Muscle of back (tissue), 13 donors: ENCODE measurements at places on chromosomes 3 and 15.

GRCh38 chr3:157475921-157476414 lies 27.2 kb downstream of the VEPH1 start:
- DNase-seq = no peak

DNA sequence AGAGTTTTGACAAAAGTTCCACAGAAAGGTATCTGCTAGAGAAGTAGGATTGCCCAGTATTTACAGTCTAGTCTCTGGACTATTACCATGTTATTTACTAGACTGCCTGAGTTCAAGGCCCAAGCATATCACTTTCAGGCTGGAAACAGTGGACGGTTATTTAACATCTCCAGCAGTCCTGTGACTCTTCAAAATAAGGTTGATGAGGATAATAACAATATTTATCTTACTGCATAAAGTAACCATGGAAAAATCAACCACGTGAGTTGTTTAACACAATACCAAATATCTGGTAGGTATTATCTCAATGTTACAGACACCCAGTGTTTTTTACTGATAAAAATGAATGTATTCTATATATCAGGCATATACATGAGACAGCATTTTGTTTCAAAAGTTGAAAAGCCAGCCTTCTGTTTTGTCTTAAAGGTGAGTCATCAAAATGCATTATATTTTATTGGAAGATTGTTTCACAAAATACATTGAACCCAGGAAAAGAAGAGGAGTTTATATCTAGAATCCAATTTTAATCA lies 535.8 kb downstream of the TBL1XR1 start:
- no peak for DNase-seq

DNA sequence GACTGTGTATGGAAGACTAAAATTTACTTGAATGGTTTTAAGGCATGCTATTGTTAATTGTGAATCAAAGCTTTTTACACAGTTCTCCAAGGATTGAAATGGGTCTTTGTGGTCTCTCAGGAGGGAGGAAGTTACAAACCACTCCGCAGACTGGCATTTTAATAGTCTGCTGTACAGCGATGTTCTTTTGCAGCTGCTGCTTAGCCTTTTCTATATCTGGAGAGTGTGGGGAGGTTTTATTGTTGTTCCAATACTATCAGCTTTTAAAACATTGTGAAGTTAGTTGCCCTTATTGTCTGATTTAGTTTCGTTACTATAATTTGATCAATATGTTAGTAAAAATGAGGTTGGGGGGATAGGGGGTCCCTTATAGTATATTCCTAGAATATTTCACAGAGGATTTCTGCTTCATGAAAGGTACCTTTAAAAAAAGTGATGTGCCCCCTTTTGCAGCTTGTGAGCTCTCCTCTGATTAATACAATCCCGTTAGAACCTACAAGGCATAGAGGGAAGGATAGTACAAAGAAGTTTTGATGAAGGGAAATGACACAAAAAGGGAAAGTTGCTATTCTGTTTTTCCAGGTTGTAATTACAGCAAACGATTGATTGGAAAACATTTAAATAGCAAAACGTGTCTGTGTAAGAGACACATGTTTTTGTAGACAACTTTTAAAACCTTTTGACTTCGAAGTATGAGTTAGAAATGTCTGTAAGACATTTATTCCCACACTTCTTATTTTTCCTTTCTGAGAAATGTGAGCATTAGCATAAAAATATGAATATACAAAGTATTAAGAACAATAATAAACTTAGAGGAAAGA lies 158.3 kb upstream of the CGNL1 start:
- no peak for DNase-seq

DNA sequence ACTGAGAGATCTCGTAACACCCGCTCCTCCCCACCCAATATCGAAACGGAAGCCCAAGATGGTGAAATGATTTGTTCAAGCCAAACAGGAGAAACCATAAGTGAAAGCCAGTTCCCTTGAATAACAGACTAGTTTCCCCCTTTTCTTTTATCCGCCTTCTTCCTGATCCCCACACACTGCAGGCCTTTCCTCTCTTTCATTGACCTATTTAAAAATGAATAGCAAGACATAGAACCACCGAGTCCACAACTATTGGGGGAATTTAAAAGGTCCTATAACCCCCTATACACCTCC lies 382 bp upstream of the COX17 start:
- no peak for DNase-seq

GRCh38 chr3:23302271-23302670 lies 99.1 kb downstream of the UBE2E2 start:
- no peak for DNase-seq

GRCh38 chr3:15064299-15064834 lies 748 bp downstream of the MRPS25 start:
- DNase-seq = no peak

DNA sequence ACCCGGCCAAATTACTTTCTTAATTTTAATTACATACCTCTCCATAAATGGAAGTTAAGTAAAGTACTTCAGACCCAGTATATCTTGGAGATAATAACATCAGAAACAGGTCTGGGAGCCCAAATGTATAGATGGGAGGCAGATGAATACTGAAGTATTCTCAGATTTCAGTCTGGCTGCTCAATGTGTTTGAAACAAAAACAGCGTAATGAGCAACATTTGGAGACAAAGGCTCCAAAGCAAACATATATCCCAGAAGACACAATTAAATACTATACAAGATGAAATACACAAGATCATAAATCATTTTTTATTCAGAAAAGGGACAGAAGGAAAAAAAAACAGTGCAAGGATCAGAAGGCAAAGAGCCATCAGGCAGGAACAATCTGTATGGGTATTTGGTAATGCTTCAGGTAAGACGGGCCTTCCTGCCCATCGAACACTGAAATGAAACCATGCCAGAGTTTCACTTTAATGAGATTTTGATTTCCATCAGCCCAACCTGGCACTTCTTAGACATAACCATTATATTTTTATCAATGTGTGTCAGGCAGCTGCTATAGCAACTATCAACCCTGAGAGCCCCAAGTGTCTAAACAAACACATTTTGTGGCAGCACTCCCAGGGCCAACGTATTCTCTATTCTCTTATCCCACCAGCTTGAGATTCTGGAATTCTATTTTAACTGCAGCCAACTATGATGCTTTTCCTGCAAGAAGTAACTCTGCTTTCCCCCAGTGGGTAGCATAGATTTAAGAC lies 210.8 kb downstream of the STT3B start:
- peak; percentile 53 for DNase-seq

GRCh38 chr3:112143251-112143650 lies 10.2 kb upstream of the GCSAM start:
- DNase-seq = no peak

DNA sequence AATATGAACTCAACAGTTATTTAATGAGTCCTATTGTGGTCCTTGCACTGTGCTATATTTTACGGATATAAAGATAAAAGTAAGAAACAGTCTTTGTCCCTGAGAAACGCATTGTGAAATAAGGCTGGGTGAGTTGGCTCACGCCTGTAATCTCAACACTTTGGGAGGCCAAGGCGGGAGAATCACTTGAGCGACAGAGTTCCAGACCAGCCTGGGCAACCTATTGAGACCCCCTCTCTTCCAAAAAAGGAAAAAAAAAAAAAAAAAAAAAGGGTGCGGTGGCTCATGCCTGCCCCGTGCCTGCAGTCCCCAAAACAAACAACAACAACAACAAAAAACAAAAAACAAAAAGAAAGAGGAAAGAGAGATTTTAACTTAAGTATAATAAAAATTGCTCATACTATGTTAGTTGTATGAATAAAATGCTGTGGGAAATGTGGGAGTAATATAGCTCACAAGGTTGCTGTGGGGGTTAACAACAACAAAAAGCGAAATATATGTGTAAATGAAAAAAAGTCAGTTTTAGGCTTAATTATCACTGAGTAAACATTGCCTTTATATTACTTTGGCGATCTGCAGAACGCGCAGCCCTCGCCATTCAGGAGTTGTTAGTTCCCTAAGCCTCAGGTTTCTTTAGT lies 461 bp upstream of the FNDC3B start:
- peak; percentile 60 for DNase-seq

DNA sequence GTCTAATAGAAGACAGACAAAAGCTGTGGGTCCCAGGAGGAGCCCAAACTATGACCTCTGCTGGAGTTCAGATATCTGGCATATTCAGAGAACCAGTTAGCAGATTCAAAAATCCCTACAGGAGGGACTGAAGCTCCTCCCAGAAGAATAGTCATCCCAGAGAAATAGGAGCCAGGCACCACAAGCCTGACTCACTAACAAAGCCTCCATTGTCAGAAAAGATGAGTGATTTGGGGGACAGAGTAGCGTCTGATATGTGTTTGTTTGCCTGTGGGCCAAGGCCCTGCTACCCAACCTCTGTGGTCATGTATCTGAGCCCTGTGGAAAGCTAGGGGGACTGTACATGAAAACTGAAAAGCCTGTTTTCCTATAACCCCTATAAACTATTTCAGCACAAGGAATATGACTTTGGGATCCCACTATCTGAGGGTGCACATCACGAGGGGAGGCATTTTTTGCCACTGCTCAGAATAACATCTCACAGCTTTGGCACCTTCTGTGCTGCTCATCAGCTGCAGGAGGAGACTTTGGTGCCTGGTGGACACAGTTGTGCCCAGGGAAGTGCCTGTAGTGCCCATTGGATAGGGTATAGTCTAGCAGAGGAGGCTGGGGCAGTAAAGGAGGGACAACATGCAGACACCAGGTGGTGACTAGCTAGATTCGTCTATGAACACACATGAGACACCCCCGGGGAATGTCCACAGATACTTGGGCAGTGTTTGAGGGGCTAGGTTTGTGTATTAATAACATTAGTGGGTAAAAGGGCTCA lies 9.7 kb upstream of the LARP6 start:
- DNase-seq = no peak

- no peak for DNase-seq
Measured at GRCh38 chr15:84828086-84828908, 11.1 kb downstream of the ALPK3 start.

DNA sequence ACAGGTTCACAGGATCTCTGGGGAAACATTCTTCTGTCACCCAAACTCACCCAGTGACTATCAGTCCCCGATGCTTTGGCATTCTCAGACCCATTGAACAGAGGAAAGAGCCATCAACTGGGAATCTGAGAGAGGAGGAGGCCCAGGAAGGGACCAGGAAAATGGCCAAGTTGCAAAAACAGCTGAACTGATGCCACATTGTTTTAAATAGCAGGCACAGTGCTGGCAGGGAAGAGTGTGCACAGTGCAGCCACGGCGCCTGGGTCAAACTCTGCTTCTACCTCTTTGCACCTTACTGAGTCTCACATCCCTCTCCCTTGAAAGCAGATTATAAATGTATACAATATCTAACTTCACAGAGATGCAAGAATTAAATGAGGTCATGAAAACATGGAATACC lies 66.4 kb downstream of the SRGAP3 start:
- DNase-seq = peak; percentile 43

DNA sequence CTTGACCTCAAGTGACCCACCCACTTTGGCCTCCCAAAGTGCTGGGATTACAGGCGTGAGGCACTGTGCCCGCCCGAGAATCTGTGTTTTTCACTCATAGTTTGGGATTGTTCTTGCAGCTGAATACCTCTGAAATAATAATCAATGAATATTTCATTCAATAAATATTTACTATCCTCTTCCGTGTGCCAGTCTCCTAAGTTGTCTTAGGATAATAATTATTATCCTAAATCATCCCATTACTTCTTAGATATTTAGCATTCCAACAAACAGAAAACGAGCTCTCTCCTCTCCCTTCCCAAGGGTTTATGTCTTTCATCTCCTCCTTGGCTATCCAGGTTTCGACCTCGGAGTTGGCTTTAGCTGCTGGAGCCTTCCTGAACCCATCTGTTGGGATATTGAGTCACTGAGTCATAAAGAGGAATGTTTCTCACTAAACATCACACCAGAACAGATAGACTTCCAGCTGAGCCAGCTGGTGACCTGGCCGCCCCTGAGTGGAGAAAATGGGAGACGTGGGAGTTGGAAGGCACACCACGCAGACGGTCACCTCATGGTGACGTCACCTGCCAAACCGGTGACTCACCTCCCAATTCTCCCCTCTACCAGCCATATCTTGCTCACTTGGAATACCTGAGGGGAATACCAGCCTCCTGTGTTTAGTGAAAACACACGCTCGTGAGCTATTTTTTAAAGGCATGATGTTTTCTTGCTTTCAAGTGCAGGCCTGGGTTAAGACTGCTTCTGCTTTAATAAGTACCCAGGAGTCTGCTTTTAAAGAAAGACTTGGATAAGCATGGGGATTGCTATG lies 43.9 kb downstream of the BHLHE40 start:
- no peak for DNase-seq

DNA sequence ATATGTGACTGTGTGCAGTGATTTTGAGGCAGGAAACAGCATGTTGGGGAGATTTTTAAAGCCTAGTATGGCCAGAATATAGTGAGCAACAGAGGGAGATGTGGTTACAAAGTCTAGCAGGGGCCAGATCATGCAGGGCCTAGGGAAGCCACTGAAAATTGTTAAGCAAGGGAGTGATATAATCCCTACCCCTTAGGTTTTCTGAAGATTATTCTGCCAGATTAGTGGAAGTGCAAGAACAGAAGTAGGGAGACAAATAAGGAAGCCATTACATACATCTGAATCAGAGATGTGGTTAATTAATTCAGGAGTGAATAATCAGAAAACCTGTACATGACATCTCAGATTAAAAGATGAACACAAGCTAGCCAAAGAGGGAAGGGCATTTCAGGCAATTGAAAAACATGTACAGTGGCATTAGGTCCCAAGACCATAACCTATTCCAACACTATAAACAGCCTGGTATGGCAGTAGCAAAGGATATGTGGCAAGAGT lies 54.8 kb downstream of the MSL2 start:
- DNase-seq = no peak

- no peak for DNase-seq
Measured at GRCh38 chr15:70493376-70493775, 270.0 kb downstream of the UACA start.

GRCh38 chr3:78857494-78858111 lies 910.2 kb downstream of the ROBO1 start:
- no peak for DNase-seq

- DNase-seq = no peak
Measured at GRCh38 chr15:83652626-83653204, 1.2 kb upstream of the ADAMTSL3 start.

DNA sequence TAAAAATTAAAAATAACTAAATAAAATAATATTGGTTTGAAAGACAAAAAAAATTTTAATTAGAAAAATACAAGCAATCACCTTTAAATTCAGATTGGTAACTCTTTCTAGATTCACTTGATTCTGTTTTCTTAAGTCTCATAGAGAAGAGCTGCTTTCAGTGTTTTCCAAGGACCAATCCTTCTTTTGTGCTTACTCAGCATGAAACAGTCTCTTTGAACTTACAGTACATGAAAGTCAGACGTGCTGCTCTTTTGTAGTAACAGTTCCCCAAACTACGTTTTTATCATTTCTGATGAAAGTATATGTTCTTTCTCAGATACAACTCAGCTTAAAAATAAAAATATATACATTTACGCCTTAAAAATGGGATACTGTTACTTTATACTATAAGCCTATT lies 171.9 kb upstream of the CCDC54 start:
- no peak for DNase-seq

DNA sequence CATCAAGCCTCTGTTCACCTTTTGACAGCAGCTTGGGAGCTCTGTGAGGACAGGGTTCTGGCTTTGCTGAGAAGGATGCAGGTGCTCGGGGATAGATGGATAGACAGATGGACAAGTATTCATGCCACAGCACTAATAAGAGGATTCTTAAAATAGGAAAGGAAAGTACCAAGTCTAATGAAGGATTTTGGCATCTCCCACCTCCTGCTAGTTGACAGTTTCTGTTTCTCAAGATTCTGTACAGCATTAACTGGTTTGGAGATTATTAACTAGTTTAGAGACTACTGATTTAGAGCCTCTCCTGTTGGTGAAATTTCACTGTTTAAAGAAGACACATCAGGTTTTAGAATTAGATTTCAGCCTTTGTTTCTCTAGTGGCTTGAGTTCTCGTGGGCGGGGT lies 152.3 kb downstream of the CACNA1D start:
- no peak for DNase-seq
